Naive thymus-derived CD4-positive, alpha-beta T cell (primary cell): ENCODE measurements at places on chromosomes 3 and 15. TPM values are rescaled to one million over a fixed set of nuclear protein-coding genes. Genes with fewer than 3 reads are reported as not detected.

The RHOV gene
- 0.25 and 0.39 TPM in 2 replicates for total RNA-seq

The ST8SIA2 gene
- not detected for total RNA-seq

The ESYT3 gene
- total RNA-seq: 0.32 TPM

The PLA1A gene
- total RNA-seq: not detected

The TEX55 gene
- total RNA-seq: not detected

The GADL1 gene
- not detected for total RNA-seq

DNA sequence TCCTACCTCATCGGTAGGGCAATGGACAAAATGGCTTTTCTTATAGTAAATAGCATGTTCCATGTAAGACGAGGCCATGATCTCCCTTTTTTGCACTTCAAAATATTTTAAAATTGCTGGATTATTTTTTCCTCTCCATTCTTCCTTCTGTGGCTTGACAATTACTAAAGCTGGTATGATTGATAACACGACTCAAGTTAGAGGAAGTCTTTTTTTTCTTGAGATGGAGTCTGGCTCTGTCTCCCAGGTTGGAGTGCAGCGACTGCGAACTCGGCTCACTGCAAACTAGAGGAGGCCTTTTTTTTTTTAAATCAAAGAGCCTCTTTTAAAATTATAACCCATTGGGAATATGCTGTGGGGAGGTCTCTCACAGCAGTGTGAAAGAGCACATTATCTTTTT, 124.5 kb upstream of the TBL1XR1 start:
- DNase-seq: no peak

DNA sequence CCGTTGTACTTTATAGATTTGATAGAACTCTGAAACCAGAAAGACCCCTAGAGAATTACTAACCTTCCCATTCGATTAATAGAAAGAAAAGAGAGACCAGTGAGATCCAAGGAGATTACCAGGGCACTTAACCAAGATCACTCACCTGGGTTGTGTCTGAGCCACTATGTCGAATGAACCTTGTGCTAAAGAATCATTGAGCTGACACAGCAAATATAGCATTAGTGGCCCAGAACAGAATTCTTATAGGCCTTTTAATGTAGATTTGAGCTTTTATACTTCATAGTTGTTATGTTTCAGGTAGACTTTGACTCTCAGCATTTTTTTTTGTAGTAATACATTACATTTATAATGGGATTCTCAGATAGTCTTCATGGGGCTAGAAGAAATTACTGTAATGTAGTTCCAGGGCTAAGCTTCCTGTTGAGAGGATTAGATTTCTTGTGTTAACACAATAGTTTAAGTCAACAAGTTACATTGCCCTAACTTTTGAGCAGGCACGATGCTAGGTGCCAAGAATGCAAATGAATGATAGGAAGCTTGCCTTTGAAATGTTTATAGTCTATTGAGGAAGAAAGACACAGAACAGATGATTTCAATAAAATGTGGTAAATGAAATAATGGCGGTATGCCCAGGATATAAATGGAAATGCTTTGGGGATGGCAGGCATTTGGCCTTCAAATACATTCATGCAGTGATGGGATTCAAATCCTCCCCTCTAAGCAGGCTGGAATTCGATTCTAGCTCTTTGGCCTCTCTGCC, 24.4 kb upstream of the ABHD10 start:
- no peak for DNase-seq

GRCh38 chr3:184914628-184915027, 102.7 kb downstream of the VPS8 start:
- DNase-seq: no peak

DNA sequence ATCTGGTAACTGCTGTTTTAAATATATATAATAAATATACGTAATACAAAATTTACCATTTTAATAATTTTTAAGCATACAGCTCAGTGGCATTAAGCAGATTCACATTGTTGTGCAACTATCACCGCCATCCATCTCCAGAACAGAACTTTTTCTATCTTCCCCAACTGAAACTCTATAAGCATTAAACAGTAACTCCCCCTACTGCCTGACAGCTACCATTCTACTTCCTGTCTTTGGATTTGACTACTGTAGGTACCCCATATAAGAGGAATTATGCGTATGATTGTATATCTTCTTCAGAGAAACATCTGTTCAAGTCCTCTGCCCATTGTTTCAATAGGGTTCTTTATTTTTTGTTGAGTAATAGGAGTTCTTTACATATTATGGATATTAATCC, 36.8 kb downstream of the EID1 start:
- no peak for DNase-seq

GRCh38 chr3:40719660-40720287, 195.0 kb downstream of the ZNF621 start:
- DNase-seq: no peak

DNA sequence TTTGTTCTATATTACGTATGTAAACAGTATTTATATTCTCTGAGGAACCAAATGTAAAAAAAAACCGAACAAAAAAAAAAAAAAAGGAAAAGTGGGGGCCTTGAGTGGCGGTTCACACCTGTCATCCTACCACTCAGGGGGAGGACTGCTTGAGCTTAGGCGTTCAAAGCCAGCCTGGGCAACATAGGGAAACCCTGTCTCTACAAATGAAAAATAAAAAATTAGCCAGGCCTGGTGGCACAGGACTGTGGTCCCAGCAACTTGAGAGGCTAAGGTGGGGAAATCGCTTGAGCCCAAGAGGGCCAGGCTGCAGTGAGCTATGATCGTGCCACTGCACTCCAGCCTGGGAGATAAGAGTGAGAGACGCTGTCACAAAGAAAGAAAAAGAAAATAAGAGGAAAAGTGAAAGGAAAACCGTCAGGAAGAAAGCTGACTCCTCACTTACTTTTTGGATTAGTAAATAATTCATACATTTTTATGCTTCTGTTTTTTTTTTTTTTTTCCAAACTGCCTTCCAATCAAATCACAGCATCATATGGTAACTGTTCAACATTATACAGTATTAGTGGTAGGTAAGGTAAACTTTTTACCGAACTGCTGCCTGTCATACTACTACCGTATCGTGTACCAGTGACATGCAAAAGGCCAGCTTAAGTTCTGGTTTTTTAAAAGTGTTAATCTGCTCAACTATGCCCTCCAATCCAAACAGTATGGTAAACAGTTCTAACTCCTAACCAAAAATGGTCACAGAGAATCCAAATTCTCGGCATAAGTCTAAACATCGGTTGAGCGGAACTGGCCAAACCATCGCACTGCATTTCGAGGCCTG, 1.2 kb downstream of the PHC3 start:
- no peak for DNase-seq

DNA sequence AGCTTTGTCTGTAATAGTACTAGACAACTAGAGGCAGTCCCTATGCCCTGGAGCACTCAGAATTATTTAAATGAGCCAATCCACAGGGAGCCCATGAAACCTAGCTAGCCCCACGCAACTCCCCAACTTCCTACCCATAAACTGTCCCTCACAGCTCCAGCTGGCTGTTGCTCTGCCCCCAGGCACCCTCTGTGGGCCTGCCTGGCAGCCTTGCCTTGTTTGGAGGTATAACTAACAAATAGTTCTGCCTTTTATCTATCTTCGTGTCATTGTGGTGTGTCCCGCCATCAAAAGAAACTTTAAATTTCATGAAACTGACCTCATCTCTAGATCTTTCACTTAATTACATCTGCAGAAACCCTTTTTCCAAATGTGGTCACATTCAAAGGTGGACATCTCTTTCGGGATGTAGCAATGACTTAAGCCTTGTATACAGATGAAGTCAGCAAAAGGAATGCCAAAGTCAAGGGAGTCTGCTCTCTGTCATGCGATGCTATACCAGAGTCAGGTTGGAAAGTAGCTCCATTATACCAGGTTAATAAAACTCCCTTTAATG, 1.8 kb upstream of the RTP3 start:
- DNase-seq: no peak

DNA sequence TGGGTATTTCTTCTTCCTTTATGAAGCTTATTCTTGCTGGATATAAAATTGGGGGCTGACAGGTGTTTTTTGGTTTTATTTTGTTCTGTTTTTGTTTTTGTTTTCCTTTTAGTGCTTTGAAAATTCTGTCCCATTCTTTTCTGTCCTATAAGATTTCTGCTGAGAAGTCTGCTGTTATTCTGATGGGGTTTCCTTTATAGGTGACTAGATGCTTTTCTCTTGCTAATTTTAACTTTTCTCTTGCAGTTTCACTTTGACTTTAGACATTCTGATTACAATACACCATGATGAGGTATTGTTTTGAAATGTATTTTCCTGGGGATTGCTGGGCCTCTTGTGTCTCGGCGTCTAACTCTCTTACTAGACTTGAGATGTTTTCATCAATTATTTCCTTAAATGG, 22.8 kb downstream of the TTC14 start:
- DNase-seq: no peak
